H1 (cell line): ENCODE measurements at places on chromosomes 2 and 18. TPM values are rescaled to one million over a fixed set of nuclear protein-coding genes. Genes with fewer than 3 reads are reported as not detected.

- no peak for DNase-seq
Measured at GRCh38 chr18:10207682-10208345, 246.6 kb upstream of the APCDD1 start.

- DNase-seq, result no peak
Measured at GRCh38 chr2:15355386-15355785, 205.7 kb downstream of the NBAS start.

DNA sequence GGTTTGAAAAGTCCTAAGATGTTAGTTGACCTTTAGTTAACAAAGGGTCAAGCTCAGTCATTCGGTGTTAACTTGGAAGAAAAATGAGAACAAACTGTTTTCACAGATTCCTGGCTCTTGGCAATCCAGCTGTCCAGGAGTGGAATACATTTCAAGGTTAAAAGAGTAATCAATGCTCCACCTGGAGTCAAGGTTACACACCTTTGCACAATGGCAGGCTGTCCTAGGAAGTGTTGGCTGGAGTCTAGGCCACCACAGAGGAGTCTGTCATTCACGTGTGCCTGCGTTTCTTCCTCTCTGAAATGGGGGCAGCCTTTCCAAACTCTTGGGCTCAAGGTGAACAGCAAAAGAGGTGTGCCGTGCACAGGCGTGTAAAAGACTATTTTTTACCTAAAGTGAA is 6.3 kb upstream of the ID2 start:
- no peak for DNase-seq

DNA sequence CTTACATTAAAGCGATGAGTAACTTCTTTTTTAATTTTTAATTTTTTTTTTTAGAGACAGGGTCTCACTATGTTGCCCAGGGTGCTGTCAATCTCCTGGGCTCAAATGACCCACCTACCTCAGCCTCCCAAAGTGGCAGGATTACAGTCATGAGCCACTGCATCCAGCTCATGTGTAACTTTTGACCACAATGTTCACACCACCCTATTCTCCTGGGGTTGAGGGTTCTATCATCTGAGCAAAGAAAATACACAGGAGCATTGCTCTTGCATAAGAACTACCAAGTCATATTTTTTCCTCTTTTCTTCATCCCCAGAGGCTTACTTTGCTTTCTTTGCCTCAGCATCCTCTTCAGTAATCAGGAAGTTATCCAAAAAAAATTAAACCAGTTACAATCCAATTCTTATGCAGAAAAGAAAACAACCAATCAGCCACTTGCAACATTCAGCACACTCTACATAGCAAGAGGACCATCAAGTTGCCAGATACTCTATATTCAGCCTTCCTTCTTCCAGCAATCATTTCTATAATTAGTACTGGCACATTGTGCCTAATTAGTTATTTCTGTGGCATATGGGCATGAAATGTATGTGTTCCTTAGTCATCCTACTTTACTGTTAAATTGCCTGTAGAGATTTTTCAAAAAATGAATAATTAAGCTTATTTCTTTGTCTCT is 345.6 kb downstream of the AKAIN1 start:
- no peak for DNase-seq

GRCh38 chr18:4391859-4392258 is 63.2 kb downstream of the DLGAP1 start:
- DNase-seq, result no peak

Gene WNT10A
- not detected in 2 replicates for total RNA-seq

Gene RELCH
- 26.9 and 27.4 TPM in 2 replicates for total RNA-seq

Gene CRYGD
- total RNA-seq, result 0.98 and 2.9 TPM in 2 replicates
